A549 (cell line): ENCODE measurements at places on chromosomes 5 and 9.

- no peak for DNase-seq
These were observed 82.5 kb downstream of the ESM1 start for GRCh38 chr5:54902791-54903473.

DNA sequence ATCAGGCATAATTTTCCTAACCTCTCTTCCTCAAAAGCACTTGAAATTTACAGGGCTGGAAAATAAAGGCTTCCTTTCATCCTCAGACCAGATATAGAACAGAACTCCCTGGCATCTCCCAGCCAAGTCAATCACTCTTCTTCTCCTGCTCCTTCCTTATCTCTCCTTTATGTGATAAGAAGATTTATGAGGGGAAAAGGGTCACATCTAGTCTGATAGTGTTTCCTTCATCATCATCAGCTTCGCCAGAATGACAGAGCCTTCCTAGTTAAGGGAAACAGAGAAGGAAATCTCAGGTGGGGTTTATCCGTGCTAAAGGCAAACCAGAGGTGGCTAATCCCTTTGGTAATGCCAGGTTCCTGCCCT, 36.2 kb downstream of the LIX1 start:
- DNase-seq, result no peak

- DNase-seq, result no peak
These were observed 78.0 kb downstream of the OTULIN start for GRCh38 chr5:14742498-14742897.

GRCh38 chr9:133707065-133707762, 30.9 kb downstream of the SARDH start:
- DNase-seq, result no peak

GRCh38 chr9:99178912-99179872, 42.5 kb downstream of the ALG2 start:
- DNase-seq, result no peak

- no peak for DNase-seq
These were observed 27.6 kb downstream of the KIF4B start for GRCh38 chr5:155040984-155041653.
